Heart right ventricle (tissue), 16 donors: ENCODE measurements at places on chromosomes 2 and 18. TPM values are rescaled to one million over a fixed set of nuclear protein-coding genes. Genes with fewer than 3 reads are reported as not detected.

The SLC11A1 gene
- 8.0 TPM for polyA plus RNA-seq

The RUFY4 gene
- polyA plus RNA-seq: not detected

The UGT1A4 gene
- polyA plus RNA-seq: not detected

The FHOD3 gene
- 81.8 TPM for polyA plus RNA-seq

The ARHGAP15 gene
- 7.7 TPM for polyA plus RNA-seq

The UGT1A6 gene
- polyA plus RNA-seq: not detected

The TNFRSF11A gene
- 0.29 TPM for polyA plus RNA-seq

The KIAA2012 gene
- polyA plus RNA-seq: not detected

The HAT1 gene
- polyA plus RNA-seq: 40.1 TPM

The REG1A gene
- not detected for polyA plus RNA-seq

The ASXL3 gene
- polyA plus RNA-seq: 0.12 TPM

The ALLC gene
- 0.59 TPM for polyA plus RNA-seq

The SERPINB8 gene
- polyA plus RNA-seq: 10.3 TPM

The HSPD1 gene
- polyA plus RNA-seq: 176 TPM
